ENCODE measurements at places on chromosomes 1 and 21.

- DNase-seq = no peak
Measured at GRCh38 chr1:1371364-1371745, 3.7 kb downstream of the AURKAIP1 start.

DNA sequence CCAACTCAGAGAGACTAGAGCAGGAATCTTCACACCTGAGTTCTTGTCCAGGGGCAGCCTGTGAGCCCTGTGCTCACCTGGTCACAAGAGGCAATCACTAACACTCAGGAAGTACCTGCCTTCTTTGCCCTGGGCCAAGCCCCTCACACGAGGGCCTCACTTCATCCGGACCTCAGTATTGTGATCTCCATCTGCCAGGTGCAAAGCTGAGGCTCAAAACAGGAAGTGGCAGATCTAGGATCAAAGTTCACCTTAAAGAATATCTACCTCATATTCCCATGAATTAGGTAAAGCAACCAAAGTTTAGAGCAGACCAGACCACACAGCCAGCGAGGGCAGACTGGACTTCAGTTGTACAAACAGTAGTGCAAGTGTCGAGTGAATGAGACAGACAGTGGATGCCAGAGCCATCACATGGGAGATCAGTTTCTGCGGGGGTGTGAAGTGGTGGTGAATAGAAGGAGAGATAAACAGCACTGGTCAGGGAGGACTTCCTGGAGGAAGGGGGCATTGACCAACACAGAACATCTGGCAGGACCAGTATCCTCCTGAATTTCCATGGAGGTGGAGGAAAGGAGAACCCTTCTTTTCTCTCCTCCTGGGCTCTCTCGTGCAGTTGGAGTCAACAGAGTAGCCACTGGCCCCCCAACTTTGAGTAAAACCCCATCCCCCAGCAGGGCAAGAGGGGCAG lies 116.6 kb upstream of the ZBTB40 start:
- DNase-seq = no peak

GRCh38 chr1:145859491-145860023 lies 676 bp upstream of the PIAS3 start:
- peak; percentile 75 for DNase-seq

GRCh38 chr1:153253693-153254092 lies 5.8 kb upstream of the LORICRIN start:
- DNase-seq = no peak

- DNase-seq = no peak
Measured at GRCh38 chr21:28106370-28106890, 886.2 kb downstream of the LTN1 start.

DNA sequence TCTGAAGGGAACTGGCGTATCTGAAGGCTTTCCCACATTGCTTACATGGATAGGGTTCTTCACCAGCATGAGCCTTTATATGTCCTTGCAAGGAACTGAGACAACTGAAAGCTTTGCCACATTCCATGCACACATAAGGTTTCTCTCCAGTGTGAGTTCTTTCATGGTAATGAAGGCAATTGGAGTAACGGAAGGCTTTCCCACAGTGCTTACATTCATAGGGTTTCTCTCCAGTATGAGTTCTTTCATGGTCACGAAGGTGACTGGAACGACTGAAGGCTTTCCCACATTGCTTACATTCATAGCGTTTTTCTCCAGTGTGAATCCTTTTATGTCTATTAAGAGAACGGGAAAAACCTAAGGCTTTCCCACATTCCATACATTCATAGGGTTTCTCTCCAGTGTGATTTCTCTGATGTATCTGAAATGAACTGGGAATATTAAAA lies 15.0 kb downstream of the ZNF124 start:
- no peak for DNase-seq

GRCh38 chr21:45801129-45801964 lies 157.8 kb downstream of the PCBP3 start:
- DNase-seq = no peak

GRCh38 chr1:74427681-74428080 lies 84.7 kb downstream of the LRRC53 start:
- DNase-seq = no peak

DNA sequence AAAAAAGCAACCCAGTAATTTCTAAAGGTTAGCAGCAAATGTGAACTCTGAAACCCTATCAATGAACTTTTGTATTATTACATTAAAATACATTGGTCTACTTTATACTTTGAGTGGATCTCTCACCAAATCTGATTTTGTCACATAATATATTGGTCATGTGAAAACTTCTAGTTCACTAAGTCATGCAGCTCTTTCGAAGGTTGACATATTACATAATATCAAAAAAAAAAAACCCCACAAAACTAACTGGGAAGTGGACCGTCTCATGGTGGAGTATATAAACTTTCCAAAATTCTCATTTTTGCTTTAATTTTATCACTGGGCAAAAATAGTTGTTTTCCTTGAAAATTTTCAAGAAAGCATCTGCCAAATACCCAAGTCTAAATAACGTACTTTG lies 50.4 kb downstream of the GATAD2B start:
- DNase-seq = no peak
